HFFc6 (cell line): ENCODE measurements at places on chromosomes 1 and 21. TPM values are rescaled to one million over a fixed set of nuclear protein-coding genes. Genes with fewer than 3 reads are reported as not detected.

- H3K4me3 ChIP-seq: no peak overlapping the region
- H3K4me1 ChIP-seq: peaks cover 35% of the 10 kb centered on the region
- DNase-seq: no peak
- no peak overlapping the region for H3K27ac ChIP-seq
Measured at GRCh38 chr1:10249808-10250457, 39.6 kb downstream of the KIF1B start.

DNA sequence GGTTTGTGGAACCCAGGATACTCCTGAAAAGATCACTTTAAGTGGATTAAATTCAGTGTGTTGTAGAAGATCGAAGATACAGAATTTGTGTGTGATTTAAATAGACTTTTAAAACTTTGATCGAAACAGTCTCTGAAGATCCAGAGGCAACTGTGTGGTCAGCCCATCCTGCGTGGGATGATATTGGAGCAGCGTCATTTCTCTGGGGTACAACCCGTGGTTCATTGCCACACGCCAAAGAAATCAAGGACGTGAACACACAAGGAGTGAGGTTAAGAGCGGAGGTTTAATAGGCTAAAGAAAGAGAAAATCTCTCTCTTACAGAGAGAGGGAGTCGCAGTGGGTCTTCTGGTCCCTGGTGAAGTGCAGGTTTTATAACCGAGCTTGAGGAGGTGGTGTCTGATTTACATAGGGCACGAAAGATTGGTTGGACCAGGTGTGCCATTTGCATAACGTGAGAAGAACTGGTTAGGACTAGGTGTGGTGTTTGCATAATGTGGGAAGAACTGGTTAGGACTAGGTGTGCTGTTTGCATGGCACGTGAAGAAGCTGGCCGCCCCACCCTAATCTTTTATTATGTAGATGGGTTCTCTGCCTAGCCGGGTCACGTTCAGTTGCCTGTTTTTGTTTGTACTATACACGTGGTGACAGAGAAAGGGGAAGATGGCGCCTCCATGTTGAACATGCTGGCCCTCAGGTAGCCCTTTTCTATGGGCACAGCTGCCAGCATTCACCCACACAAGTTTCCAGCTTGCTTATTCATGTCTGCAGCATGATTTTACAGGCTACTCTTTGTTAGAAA lies 82.3 kb downstream of the ADSS2 start:
- DNase-seq: no peak
- H3K4me1 ChIP-seq: peaks cover 4% of the 10 kb centered on the region; the same call in 1 of the 2 replicates
- H3K27me3 ChIP-seq: peaks cover 8% of the 10 kb centered on the region; the same call in 1 of the 2 replicates

- no peak for DNase-seq
- H3K27me3 ChIP-seq: peaks cover 2% of the 10 kb centered on the region; the same call in 1 of the 2 replicates
- H3K27ac ChIP-seq: peak overlapping the region; percentile 52
Measured at GRCh38 chr1:107141491-107142126, 770 bp downstream of the NTNG1 start.

DNA sequence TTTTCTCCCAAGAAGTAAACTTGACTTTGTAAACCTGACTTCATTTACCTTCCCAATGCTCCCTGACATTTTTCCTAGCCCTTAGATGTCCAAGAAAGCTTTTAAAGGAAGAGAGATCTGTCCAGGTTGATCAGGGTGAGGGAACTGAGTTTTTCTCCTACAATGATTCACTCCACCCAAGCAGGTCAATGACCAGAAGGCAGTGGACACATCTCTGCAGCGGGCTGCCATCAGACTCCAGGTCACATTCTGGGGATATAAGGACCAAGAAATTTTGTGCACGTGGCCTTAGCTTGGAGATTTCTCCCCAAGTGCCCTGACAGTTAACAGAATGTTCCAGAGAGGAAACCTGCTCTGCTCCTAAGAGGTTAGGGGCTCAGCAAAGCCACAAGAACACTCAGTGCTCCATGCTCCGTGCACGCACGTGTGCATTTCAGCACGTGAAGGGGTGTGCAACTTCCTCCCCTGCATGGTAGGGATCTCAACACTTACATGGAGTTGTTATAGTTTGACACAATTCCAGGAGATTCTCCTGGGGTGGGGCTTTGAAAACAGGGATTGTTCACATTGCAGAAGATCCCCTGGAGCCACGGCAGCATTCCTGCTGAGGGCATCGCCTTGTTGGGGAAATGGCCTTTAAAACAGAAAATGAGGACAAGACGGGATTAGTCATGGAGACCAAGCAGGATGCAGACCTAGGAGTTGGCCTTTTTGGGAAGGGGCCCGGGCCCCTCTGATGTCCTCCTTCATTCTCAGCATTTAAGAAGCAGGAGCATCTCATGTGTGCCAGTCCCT lies 9.8 kb downstream of the ABCA4 start:
- H3K27ac ChIP-seq: no peak overlapping the region
- DNase-seq: no peak
- H3K36me3 ChIP-seq: no peaks in the 10 kb centered on the region
- no peak overlapping the region for H3K4me3 ChIP-seq
- H3K27me3 ChIP-seq: peaks cover 26% of the 10 kb centered on the region

DNA sequence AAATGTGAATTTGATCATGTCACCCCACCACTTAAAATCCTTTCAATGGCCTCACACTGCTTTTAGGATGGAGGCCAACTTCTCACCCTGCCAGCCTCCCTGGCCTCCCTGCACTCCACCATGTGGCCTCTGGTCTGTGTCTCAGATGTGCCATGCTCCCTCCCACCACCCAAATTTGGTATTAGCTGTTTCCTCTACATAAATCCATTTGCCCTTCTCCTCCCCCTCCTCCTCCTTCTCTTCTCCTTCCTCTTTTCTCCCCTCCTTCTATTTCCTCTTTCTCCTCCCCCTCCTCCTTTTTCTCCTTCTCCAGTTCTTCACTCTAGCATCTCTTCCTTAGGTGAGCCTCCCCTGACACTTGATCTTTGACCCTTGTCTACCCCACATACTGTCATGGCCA lies 16.7 kb upstream of the GUCA2B start:
- no peak overlapping the region for H3K27ac ChIP-seq
- H3K36me3 ChIP-seq: no peaks in the 10 kb centered on the region
- H3K4me1 ChIP-seq: no peaks in the 10 kb centered on the region
- no peak overlapping the region for H3K4me3 ChIP-seq
- DNase-seq: no peak

GRCh38 chr21:44531606-44532564 lies 8.1 kb downstream of the KRTAP10-1 start:
- H3K27me3 ChIP-seq: peaks cover 12% of the 10 kb centered on the region
- DNase-seq: no peak

DNA sequence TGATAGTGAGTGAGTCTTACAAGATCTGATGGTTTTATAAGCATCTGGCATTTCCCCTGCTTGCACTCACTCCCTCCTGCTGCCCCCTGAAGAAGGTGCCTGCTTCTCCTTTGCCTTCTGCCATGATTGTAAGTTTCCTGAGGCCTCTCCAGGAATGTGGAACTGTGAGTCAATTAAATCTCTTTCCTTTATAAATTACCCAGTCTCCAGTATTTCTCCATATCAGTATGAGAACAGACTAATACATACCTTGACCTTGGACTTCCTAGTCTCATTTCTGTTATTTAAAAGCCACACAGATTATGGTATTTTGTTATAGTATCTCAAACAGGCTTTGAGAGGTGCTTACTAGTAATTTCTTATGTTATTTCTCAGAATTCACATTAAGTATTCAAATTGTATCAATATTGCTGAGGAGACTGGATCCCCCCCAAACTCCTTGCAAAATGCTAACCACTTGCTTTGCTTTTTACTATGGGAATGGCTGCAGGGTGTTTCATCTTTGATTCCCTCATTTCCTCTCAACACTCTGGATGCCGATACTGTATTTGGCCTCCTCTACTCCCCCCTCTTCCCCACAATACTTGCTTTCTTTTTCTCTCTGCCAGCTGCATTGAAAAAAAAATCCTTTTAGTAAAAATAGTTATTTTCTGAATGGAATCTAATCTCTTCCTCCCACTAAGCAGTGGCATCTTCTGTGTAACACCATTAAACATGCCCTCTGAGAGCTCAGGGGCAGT lies 96.9 kb upstream of the WLS start:
- no peak for DNase-seq
- H3K36me3 ChIP-seq: no peaks in the 10 kb centered on the region
- no peak overlapping the region for H3K27ac ChIP-seq
- peaks cover 5% of the 10 kb centered on the region for H3K27me3 ChIP-seq
- H3K4me3 ChIP-seq: no peak overlapping the region
- H3K4me1 ChIP-seq: peaks cover 59% of the 10 kb centered on the region

GRCh38 chr1:92759361-92759760 lies 25.5 kb downstream of the EVI5 start:
- peaks cover 16% of the 10 kb centered on the region for H3K36me3 ChIP-seq
- peak overlapping the region; percentile 53 for H3K27ac ChIP-seq
- H3K27me3 ChIP-seq: no peaks in the 10 kb centered on the region; the same call in 1 of the 2 replicates
- H3K4me1 ChIP-seq: peaks cover 35% of the 10 kb centered on the region

DNA sequence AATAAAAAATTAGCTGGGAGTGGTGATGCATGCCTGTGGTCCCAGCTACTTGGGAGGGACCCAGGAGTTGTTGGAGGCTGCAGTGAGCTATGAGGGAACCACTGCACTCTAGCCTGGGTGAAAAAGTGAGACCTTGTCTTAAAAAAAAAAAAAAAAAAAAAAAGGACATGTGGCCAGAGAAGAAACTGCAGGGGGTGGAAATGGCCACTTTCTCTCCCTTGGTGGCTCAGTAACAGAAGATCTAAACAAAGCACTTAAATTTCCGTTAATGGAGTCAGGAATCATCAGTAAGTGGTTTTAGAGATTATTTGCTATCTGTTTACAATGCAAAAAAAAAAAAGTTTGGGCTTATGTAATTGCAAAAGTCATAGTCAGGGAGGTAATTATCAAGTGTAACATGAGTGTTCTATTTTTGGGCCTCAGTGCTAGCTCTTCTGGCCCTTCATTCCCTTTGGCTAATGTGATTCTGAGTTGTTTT lies 19.3 kb upstream of the OPRD1 start:
- H3K4me3 ChIP-seq: no peak overlapping the region
- H3K36me3 ChIP-seq: no peaks in the 10 kb centered on the region
- no peak overlapping the region for H3K27ac ChIP-seq
- H3K4me1 ChIP-seq: no peaks in the 10 kb centered on the region
- DNase-seq: no peak

GRCh38 chr1:235919833-235920441 lies 53.2 kb upstream of the LYST start:
- peaks cover 83% of the 10 kb centered on the region for H3K4me1 ChIP-seq
- H3K4me3 ChIP-seq: peak overlapping the region; percentile 49
- H3K36me3 ChIP-seq: no peaks in the 10 kb centered on the region
- H3K27ac ChIP-seq: peak overlapping the region; percentile 84
- H3K27me3 ChIP-seq: peaks cover 1% of the 10 kb centered on the region

GRCh38 chr1:156129687-156130577 lies 15.4 kb downstream of the LMNA start:
- H3K27ac ChIP-seq: peak overlapping the region; percentile 98
- peaks cover 57% of the 10 kb centered on the region for H3K4me1 ChIP-seq

- no peak overlapping the region for H3K4me3 ChIP-seq
- no peak for DNase-seq
- no peaks in the 10 kb centered on the region for H3K4me1 ChIP-seq
- H3K36me3 ChIP-seq: no peaks in the 10 kb centered on the region
- no peak overlapping the region for H3K27ac ChIP-seq
Measured at GRCh38 chr21:41406340-41406739, 19.7 kb upstream of the MX1 start.

DNA sequence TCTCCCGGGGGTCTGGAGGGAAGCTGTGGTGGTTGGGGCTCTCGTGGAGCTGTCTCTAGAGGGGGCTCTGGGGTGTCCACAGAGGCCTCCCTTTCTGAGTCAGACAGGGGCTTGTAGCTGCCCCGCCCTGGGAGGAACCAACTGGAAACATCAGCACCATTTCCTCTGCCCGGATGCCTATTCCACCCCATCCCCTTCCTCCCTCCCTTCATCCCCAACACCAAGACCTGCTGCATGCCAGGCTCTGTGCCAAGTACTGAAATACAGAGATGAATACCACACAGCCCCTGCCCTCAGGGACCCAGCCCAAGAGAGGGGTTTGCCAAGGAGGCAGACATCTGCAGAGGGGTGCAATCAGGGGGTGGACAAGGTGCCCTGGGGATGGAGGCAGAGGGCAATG lies 125.6 kb upstream of the ADAR start:
- H3K36me3 ChIP-seq: no peaks in the 10 kb centered on the region
- no peak overlapping the region for H3K4me3 ChIP-seq
- peaks cover 38% of the 10 kb centered on the region for H3K4me1 ChIP-seq
- no peak overlapping the region for H3K27ac ChIP-seq
- no peak for DNase-seq
- peaks cover 31% of the 10 kb centered on the region for H3K27me3 ChIP-seq

- peaks cover 13% of the 10 kb centered on the region for H3K4me1 ChIP-seq
- H3K36me3 ChIP-seq: no peaks in the 10 kb centered on the region
- H3K27me3 ChIP-seq: peaks cover 62% of the 10 kb centered on the region
- no peak for DNase-seq
- no peak overlapping the region for H3K27ac ChIP-seq
Measured at GRCh38 chr1:212952641-212952976, 2.3 kb downstream of the VASH2 start.

DNA sequence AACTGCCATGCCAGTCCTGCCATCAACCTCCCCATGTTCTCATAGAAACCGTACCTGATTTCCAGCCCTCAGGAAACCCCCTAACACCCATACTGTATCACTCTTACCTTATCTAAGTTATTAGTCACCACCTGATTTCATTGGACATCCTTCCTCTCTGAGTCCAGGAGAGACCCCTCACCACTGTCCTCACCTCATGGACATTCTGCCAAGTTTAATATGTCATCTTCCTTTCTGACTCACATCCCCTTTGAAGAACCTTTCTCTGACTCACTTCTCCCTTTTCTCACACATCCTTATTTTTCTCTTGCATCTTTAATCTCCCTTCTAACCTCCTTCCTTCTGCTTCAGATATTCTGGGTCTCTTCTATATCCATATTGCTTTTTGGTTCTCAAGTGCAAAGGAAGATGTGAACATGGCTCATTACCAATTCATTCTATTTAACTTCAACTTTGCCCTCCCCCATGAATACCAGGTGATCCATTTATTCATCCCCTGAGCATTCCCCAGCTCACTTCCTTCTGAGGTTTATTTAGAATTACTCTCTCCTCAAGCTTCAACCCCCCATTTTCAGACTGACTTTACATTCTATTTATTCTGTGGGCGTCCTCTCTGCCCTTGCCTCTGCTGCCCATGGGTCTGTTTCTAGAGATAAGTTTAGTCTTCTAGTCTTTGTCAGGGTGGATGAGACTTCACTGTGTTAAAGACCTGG lies 206.8 kb upstream of the ESRRG start:
- no peaks in the 10 kb centered on the region for H3K36me3 ChIP-seq
- no peak overlapping the region for H3K4me3 ChIP-seq
- DNase-seq: no peak
- H3K27me3 ChIP-seq: peaks cover 2% of the 10 kb centered on the region; the same call in 1 of the 2 replicates
- no peak overlapping the region for H3K27ac ChIP-seq

GRCh38 chr1:209490013-209490412 lies 93.5 kb upstream of the CAMK1G start:
- peaks cover 6% of the 10 kb centered on the region for H3K36me3 ChIP-seq
- peak; percentile 44 for DNase-seq

The CD164L2 gene
- not detected in 3 replicates for total RNA-seq

The SPRR2G gene
- total RNA-seq: not detected in 2 replicates

The LCE2A gene
- total RNA-seq: 2.9 to 20.1 TPM (median 14.9 TPM) in 3 replicates

The C4BPA gene
- total RNA-seq: not detected in 3 replicates

The FCER1G gene
- 0.35 to 0.41 TPM in 2 of 3 replicates, not detected in the other for total RNA-seq

The BMP8B gene
- not detected in 3 replicates for total RNA-seq

The TNFRSF18 gene
- not detected in 3 replicates for total RNA-seq

The ADCY10 gene
- 0.13 to 0.21 TPM in 2 of 3 replicates, not detected in the other for total RNA-seq

The CFHR2 gene
- not detected in 3 replicates for total RNA-seq

The SRM gene
- 270 to 300 TPM (median 279 TPM) in 3 replicates for total RNA-seq

The RUNX1 gene
- total RNA-seq: 62.5 to 86.3 TPM (median 83.3 TPM) in 3 replicates

The RNF223 gene
- not detected in 2 replicates for total RNA-seq

The GNG4 gene
- 1.8 to 3.7 TPM (median 2.2 TPM) in 3 replicates for total RNA-seq
